ENCODE measurements at places on chromosomes 6 and 20.

DNA sequence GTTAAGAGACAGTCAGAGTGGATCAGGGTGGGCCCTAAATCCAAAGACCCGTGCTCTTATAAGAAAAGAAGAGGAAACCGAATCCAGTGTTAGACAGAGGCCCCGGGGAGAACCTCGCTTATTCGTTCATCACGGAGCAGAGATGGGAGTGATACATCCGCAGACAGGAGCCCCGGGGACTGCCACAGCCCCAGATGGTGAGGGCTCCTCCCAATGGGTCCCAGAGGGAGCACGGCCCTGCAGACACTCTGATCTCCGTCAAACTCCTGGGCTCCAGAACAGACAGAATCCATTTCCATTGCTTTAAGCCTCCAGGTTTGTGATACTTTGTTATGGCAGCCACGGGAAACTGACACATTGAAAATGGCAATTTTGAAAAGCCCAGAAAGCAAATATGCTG, 47.0 kb downstream of the CDH4 start:
- DNase-seq: no peak

DNA sequence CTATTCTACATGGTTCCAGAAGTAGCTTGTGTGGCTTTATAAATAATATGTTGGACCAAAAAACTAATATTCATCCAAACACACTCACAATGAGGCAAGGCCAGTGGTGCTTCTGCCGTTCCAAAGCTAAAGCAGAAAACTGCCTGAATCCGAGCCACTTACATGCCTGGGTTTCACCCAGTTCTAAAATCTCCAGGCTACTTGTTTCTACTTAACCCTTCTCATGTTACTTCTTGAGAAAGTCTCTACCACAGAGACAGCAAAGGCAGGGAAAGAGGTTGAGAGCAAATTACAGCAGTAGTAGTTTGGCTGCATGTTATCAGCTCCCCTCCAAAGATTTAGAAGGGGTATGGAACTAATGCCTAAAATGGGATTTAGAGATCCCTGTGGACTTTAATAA, 62.0 kb downstream of the FAXC start:
- no peak for DNase-seq

DNA sequence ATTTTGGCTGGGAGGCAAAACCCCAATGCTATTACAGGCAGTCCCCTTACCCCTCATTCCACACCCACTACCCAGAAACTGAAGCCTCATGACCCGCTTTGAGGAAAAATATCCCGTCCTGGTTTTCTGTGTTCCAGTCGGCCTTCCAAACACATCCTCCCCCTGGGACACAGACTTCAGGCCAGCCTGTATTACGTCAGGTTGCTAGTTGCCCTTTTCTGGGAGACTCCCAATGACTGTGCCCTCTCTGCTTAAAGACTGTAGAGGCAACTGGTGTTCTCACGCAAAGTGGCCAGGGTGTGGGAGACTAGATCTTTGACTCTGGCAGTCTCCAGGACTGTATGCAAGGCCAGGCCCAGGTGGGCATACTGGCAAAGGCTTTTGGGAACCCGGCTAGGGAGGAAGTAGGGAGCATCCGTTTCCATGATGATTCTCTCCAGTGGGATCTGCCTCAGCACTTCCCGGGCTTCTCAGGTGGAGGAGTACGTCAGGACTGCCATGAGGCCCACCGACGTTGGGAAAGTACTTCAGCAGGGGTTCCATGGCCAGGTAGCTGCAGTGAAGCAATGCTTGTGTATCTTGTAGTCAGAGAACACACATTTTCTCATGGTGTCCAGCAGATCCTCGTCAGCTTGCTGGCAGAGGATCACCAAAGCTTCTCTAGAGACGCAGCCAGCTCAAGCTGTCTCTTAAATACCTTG, 34.9 kb downstream of the DYNLT1 start:
- no peak for DNase-seq

- DNase-seq: no peak
Observed at GRCh38 chr6:17193106-17193775, 87.9 kb upstream of the RBM24 start.

DNA sequence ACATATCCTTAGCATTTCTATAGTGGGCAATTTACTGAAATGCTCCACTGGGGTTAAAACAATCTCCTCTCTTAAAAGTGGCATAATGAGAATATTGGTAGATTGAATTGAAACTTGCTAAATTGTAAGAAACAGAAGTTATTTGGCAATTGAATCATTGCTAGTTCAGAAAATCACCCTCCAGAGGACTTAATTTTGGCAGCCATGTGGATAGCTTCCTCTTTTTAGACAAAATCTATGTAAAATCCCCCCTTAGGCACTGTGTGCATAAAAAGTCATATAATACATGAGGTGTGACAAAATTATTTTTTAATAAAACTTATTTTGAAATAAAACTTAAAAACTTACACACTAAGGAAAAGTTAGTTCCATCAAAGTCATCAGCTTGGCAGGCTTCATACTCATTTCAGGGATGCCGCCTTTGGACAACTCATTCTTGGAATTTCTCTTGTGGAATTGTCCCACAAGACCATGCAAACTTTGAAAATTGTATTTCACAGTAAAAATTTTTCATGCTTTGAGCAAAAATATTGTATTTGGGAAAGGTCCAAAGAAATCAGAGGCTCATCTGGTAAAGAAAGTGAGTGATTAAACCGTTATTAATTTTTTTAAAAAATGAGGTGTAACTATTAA, 473.0 kb downstream of the BCKDHB start:
- no peak for DNase-seq

DNA sequence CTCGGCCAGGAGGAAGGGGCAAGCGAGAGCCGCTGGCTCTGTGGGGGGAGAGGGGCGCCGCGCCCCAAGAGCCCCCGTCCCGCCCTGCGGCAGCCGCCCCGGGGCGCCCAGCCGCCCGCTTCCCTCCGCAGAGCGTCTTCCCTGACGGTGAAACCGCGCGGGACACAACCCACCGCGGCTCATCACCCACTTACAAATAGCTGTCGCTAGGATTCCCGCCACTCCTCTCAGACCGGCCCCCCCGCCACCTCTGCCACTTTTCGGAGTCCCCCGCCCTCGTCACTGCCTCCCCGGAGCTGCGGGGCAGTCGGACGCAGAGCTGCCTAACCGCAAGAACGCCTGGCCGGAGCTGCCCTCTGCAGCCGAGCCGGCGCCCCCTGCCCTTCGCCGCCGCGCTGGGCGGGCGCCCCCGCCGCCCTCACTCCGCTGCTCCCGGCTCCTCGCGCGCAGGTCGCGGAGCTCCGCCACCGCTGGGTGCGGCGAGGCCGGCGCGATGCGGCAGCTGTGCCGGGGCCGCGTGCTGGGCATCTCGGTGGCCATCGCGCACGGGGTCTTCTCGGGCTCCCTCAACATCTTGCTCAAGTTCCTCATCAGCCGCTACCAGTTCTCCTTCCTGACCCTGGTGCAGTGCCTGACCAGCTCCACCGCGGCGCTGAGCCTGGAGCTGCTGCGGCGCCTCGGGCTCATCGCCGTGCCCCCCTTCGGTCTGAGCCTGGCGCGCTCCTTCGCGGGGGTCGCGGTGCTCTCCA, at the start of gene SLC35D3:
Gene SLC35D3, plus strand, starts transcription at position 366 of the 749 bp plus-strand sequence. Its CDS starts 128 bp downstream, at position 494.
- no peak for DNase-seq

- no peak for DNase-seq
Observed at GRCh38 chr20:51388227-51388626, 154.3 kb downstream of the NFATC2 start.

DNA sequence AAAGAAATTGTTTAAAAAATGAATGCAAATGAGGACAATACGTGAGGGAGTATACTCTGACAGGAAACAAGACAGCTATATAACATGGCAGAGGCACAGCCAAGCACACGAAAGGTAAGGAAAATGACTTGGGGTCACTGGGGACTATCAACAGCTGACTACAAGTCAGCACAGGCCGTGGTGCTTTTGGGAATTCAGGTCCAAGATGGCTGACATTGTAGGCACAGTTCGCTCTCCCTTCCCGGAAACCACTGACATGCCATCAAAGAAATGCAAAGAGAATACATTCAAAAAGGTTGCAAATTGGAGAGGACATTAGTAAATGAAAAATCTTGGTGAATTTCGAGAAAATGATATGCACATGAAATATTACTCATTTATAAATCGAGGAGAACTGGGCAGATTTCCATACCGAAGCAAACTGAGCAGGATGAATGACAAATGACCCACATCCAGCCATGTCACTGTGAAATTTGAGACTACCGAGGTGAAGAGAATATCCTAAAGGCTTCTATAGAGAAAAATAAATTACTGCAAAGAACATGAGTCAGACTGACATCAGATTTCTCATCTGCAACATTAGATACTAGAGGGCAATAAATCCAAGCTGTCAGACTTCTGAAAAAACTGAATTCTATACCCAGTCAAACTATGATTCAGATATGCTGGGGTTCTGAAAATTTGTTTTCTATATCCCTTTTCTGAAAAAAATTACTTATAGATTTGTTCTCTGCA, 391.1 kb downstream of the BTBD9 start:
- DNase-seq: no peak

DNA sequence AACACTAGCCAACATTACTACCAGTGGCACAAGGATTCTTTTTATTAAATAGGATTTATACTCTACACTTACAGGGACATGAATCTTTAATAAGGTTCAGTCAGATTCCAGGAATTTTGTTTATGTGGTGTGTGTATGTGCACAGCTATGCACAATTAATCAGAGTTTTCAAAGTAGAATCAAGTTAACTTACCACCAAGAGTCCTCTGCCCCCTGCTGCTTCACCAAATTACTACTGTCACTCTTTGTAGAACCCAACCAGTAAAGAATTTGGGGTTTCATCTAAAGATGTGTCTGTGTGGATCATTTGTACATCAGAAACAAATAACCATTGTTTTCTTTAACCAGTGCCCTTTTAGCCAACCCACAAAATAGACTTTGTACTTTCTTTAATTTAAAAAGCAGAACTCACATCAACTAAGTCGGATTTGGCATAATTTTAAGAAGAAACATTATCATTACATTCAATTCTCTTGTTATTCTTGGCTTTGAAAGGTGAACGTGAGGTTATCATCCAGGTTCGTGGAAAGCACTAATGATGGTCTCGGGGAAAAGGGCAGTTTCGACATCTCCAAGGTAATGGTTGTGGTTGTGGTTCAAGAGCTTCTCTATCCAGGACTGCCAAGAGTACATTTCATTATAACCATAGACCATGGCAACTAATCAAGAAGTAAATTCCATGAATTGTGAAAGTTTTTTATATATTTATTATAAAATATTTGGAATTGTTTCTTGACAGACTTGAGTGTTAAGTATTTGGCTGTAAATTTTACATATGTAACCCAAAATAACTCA, 514.3 kb upstream of the ID4 start:
- DNase-seq: no peak

DNA sequence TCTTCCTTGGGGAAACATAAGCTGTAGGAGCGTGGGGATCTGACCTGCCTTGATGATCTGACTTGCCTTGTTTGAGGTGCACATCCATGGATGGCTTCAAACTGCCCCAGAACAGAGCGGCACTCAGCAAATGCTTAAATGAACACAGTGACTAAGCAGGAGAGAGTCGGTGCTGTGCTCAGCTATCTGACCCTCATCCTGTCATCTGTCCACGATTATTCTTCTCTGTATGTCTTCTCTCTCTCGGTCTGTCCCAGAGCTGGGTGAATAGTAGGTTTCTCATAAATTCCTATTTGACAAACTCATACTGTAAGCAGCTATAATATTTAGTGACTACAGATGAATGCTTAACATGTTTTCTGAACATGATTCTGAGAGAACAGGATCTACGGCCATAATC, 37.3 kb downstream of the TRAM2 start:
- DNase-seq: no peak

GRCh38 chr6:133637874-133638273, 251.0 kb upstream of the TCF21 start:
- DNase-seq: no peak

GRCh38 chr6:10742251-10742650, 5.4 kb upstream of the TMEM14B start:
- no peak for DNase-seq

- no peak for DNase-seq
Observed at GRCh38 chr6:151205721-151206600, 33.8 kb upstream of the AKAP12 start.

DNA sequence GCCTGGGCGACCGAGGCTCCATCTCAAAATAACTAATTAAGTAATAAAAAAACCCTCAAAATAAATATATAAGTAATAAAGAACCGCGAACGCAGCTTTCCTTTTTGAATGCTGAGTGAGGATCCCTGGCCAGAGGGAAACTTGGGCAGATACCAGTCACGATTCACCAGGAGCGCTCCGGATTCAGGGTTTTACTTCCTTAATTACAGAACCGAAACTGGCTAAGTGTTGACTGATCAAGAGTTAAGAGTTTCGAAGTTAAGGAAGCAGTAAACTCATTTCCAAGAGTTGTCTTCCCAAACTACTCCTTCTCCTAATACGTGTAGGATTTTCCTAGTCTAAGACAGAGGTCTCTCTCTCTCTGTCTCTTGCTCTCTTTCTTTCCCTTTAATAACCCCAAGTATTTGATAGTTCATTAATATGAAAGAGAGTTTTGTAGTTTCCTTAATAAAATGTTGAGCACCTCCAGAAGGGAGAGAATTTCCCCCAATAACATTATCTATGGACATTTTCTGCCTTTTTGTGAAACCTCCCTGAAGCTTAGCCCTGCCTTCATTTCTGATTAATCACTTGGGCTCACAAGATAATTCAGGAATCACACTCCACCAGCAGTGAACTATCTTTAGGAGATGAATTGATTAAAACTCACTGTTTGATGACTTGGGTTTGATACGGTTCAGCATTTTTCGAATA, 61.4 kb upstream of the ZNF217 start:
- DNase-seq: no peak

DNA sequence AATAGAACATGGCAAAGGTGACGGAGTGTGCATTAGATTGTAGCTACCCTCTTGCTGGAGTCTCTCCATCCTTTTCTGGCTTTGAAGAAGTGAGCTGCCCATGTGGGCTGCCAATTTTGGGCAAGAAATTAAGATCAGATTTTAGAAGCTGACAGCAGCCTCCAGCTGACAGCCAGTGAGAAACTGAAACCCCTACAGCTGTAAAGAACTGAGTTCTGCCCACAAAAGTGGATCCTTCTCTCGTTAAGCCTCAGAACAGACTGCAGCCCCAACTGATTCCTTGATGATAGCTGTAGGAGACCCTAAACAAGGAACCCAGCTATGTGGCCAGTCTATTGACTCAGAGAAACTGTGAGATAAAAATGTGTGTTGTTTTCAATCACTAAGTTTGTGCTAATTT, 134.1 kb downstream of the CD109 start:
- DNase-seq: no peak

GRCh38 chr6:78925317-78925716, 58.0 kb downstream of the IRAK1BP1 start:
- no peak for DNase-seq
